ENCODE measurements at places on chromosomes 3 and 15. TPM values are rescaled to one million over a fixed set of nuclear protein-coding genes. Genes with fewer than 3 reads are reported as not detected.

The TP63 gene
- not detected for total RNA-seq

The H1-8 gene
- not detected for total RNA-seq

GRCh38 chr15:29122506-29122905 is 147.1 kb downstream of the NSMCE3 start:
- DNase-seq = no peak

- peak; percentile 64 for DNase-seq
Observed at GRCh38 chr3:147298511-147298982, 107.8 kb downstream of the ZIC4 start.

GRCh38 chr3:40677321-40677720 is 152.6 kb downstream of the ZNF621 start:
- no peak for DNase-seq

DNA sequence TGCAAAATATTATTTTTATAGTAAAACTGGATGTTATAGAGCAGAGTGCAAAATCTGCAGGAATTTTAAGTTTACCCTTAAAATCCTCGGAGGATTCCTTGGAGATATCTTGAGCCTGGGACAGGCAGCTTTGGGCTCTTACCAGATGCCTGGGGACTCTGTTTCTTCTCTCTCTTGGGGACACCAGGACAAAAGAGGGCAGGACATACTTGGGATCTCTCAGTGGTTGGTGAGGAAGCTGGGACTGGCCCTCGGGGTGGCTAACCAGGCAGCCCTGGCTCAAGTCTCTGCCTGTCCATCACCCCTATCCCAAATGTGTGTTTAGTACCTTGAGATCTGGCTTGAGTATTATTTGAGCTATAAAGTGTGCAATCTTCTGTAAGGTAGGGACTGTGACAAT is 38.6 kb downstream of the TKT start:
- DNase-seq = no peak

Data from A172 (cell line).